ENCODE measurements at places on chromosomes 7 and 10.

DNA sequence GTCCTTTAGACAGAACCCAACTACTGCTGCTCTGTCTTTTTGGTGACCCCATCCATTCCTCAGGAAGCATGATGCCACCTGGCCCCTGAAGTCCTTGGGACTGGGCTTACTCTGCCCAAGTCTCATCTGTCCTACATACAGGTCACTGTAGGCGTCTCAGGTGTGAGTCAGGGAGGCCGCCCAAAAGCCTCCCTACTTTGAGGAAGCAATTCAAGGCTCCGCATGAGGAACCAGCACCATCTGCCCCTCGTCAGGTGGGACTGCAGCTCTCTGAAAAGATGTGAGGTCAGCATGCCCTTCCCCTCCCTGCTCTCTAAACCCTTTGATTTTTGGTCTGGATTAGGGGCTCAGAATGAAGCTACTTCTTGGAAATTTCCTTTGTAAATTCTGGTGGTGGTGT lies 354.8 kb downstream of the CXCL12 start:
- peak; percentile 64 for DNase-seq

GRCh38 chr10:72784551-72785351 lies 92.8 kb downstream of the MCU start:
- no peak for DNase-seq

DNA sequence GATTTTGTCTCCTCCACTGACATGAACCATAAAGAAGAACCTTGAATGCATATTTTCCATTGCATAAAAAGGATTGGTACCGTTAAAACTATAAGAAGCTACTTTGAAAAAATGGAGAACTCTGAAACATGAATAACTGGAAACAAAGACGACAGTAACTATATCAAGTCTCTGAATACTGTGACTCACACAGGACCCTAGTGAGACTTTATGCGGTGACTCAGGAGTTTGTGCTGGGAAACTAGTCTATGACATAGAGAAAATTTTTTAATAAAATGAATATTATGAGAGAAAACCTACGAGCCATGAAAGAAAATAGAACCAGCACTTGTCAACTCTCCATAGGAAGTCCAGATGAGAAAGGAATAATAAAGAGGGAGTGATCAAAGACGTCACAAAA lies 339.9 kb upstream of the ADARB2 start:
- no peak for DNase-seq

DNA sequence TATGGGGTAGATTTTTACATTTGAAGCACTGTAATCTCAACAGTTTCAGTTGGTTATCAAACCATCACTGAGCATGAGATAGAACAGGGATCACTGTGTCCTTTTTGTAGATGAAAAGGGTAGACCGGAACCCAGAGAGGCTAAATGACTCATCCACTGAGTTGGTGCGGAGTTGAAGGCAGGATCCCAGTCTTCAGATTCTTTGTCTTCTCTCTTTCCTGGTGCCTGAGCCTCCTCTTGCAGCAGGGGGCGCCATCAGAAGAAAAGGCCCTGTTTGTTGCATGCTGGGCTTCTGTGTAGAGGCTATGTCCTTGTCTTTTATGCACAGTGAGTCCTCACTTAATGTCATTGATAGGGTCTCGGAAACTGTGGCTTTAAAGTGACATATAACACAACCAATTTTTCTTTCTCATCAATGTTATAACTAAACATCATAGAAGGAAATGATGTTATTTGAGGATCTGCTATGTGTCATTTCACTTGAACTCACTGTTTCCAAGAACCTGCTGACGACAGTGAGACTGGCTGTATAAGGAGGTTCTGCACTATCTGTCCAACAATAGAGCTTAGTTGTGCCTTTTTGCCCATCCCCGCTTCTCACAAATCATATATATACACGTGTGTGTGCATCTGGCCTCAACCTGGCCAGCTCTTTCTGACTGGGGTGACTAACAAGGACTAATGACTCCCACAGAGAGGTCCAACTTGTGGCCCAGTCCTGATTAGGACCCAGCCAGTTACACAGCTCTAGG lies 14.3 kb downstream of the ZNF282 start:
- peak; percentile 77 for DNase-seq

DNA sequence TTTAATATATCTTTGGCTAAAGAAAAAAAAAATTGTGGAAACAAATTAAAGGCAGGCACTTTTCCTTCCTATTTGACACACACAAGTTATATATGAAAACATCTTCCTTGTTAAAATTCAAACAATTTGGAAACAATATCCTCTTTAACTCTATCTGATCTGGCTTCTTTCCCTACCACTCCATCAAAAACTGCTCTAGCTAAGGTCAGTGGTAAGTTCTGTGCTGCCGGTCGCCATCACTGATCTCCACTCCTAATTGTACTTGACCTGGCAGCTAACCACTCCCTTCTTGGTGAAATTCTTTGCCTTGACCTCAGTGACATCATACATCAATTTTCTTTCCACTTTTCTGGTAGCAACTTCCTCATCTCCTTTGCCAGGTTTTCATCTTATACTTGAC lies 47.9 kb upstream of the MRLN start:
- DNase-seq, result no peak

GRCh38 chr10:81828251-81828650 lies 46.7 kb upstream of the NRG3 start:
- DNase-seq, result no peak

DNA sequence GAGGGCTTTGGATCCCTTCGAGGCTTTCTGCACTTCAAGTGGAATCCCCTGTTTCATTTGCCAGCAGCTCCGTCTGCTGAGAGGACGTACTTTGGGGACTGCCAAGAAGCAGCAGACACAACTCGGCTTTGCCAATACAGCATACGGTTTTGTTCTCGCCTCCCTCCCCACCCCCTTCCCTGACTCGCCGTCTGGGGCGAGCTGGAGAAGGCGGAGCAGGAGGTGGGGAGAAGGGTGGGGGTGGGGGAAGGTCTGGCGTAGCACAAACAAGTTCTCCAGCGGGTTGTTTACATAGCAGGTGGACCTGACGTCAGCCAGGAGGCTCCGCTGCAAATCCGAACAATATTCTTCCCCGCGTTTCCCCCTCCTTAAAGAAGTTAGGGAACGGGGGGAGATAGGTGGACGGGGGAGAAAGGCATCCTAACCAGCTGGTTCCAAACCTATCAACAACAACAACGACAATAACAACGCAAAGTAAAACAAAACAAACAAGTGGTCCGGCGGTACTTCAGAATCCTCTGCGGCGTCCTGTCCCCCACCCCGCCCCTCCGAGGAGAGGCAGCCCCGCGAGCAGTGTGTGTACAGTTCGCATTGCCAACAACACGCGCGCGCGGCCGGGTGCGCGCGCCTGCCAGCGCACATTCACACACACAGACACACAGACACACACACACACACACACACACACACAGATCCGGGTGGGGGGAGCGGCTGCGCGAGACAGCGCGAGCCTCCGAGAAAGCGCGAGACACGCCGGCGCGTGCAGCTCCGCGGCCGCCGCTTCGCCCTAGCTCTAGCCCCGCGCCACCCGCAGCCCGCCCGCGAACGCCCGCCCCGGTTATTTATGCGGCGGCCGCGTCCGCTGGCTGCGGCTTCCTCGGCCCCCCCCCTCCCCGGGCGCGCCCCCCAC lies 167.0 kb upstream of the PPP1R3A start:
- peak; percentile 46 for DNase-seq

GRCh38 chr7:86485827-86486226 lies 157.9 kb upstream of the GRM3 start:
- DNase-seq, result no peak

DNA sequence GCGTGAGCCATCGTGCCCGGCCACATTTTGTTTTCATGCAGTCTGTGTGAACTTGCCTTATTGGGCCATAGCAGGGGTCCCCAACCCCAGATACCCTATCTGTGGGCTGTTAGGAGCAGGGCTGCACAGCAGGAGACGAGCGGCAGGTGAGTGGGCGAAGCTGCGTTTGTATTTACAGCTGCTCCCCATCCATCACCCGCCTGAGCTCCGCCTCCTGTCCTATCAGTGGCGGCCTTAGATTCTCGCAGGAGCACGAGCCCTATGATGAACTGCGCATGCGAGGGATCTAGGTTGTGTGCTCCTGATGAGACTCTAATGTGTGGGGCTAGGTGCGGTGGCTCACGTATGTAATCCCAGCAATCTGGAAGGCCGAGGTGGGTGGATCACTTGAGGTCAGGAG lies 293.9 kb downstream of the CAMK1D start:
- DNase-seq, result no peak

DNA sequence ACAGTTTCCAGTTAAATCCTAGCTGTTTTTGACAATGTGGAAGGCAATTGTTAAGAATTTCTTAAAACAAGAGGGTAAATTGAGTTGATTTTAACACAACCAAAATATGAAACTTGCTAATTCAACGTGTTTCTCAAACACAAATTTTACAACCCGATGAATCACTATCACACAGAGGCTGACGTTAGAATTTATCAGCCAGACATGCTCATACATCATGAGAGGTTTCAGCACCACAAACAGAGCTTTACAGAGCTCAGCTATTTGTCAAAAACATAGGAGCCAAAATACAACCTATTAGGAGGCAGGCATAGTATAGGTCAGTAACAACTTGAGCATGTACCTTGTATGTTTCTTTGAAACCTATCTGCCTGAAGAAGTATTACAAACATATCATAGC lies 36.1 kb downstream of the LRRN3 start:
- peak; percentile 25 for DNase-seq

- DNase-seq, result no peak
Observed at GRCh38 chr10:8639486-8640185, 585.1 kb downstream of the GATA3 start.

- peak; percentile 11 for DNase-seq
Observed at GRCh38 chr10:84344526-84344925, 16.1 kb downstream of the CCSER2 start.

- peak; percentile 11 for DNase-seq
Observed at GRCh38 chr7:133625046-133625445, 372.2 kb downstream of the EXOC4 start.

DNA sequence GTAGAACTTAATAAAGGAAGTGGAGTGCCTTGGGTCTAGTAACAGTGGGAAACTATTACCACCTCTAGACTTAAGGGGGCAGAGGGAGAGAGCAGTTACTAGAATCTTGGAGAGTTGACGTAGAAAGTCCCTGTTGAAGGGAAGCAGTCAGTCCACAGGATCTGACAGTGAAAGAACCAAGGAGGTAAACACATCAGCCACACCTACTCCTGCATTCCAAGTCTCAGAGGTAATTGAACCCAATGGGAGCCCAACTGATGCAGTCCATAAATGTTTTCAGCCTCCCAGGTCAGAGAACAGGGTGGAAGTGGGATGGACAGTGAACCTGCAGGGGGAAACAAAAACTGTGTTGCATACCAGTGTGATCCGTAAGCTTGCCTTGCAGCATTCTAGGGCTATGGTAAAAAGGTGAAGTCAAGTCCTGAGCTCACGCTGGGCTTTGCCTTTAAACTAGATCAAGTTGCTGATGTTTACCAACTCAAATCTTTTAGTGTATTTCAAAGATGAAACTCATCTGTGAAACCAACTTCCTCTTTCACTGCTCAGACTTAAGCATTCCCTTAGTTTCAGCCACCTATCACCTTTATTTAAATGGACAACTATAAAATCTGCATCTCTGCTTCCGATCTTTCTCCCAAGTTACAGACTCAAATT lies 57.2 kb downstream of the SLC16A12 start:
- no peak for DNase-seq

GRCh38 chr10:1685699-1686490 lies 51.4 kb downstream of the ADARB2 start:
- DNase-seq, result no peak

GRCh38 chr10:29508554-29509244 lies 126.1 kb downstream of the SVIL start:
- DNase-seq, result no peak

- no peak for DNase-seq
Observed at GRCh38 chr7:85413718-85414117, 226.9 kb upstream of the SEMA3D start.

DNA sequence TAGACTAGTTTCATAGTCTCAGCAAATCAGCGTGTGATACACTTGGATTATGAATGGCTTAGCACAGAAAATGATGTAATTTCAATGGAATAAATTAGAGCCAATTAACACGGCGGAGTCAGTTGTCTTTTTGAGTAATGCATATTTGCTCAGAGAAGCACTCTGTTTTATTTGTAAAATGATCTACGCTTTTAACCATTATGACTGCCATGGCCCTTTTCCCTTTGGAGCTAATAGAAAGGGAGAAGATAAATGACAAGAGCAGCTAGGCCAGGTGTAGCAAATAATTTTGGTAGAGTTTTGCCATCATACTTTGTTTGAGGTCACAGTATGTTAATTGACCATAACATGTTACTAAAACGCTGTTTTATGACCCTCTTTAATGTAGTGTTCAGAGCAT lies 86.8 kb downstream of the GPR158 start:
- no peak for DNase-seq

- no peak for DNase-seq
Observed at GRCh38 chr7:66033471-66034385, 41.9 kb upstream of the ASL start.

GRCh38 chr7:92782855-92783254 lies 53.5 kb downstream of the CDK6 start:
- no peak for DNase-seq

DNA sequence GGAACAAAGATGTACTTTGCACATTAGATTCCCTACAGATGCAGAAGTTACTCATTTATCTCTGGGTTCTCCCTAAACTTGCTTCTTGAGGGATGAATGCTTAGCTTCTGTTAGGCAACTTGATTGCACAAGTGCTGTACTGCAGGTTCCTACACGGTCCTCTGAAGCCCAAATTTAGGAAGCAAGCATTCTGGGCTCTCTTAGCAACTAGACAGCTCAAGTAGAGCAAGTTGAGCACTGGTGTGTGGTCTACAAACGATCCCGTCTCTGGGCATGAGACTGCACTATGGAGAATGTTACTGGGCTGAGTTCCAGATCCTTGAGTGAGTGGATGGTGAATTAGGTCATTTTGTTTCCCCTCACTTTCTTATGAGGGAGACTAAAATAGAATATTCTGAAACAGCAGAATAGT lies 14.3 kb downstream of the SEMA3D start:
- DNase-seq, result no peak

- DNase-seq, result peak; percentile 56
Observed at GRCh38 chr7:102306916-102307677, 20.4 kb downstream of the SH2B2 start.

DNA sequence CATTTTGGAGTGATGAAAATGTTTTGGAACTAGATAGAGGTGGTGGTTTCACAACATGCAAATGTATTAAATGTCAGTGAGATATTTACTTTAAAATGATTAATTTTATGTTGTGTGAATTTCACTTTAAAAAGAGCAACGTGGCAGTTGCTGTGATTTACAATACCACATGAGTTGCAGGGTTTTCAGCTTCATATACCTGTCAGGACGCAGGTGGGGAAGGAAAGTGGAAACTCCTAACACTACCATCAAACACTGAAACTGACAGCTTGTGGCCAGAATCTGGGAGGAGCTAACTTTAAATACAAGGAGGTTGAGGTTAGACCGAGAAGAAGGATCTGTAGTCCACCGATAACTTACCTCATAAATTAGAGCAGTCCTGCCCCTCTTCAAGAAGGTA lies 168.9 kb upstream of the TMEM72 start:
- peak; percentile 13 for DNase-seq

- DNase-seq, result no peak
Observed at GRCh38 chr7:41146429-41146828, 556.5 kb downstream of the INHBA start.

DNA sequence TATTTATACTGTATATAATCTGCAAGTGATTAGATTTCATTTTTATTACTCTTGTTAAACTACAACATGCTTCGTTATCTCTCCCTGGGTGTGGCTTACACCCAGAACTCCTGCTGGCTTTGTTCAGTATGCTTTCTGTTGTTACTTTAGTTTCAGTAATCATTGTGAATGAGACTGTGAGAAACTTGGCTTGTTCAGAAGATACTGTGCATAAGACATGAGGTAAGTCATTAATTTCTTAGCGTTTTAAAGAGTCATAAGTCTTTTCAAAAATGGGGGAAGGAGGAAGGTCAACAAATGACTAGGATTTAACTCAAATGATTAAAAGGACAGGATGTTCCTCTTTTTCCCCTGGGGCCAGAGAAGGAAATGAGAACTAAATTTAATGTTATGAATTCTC lies 11.6 kb upstream of the ADD3 start:
- DNase-seq, result peak; percentile 48

Measured in hematopoietic multipotent progenitor cell treated with erythropoietin and hydrocortisone succinate and interleukin-3 and kit ligand, for 4 days (in vitro differentiated cells).